ENCODE measurements at places on chromosomes 2 and 18. TPM values are rescaled to one million over a fixed set of nuclear protein-coding genes. Genes with fewer than 3 reads are reported as not detected.

GRCh38 chr2:111121828-111122630 is 1.3 kb downstream of the BCL2L11 start:
- DNase-seq = peak; percentile 77

DPP10 gene
- polyA plus RNA-seq = not detected

OBSL1 gene
- polyA plus RNA-seq = 31.8 TPM

DNA sequence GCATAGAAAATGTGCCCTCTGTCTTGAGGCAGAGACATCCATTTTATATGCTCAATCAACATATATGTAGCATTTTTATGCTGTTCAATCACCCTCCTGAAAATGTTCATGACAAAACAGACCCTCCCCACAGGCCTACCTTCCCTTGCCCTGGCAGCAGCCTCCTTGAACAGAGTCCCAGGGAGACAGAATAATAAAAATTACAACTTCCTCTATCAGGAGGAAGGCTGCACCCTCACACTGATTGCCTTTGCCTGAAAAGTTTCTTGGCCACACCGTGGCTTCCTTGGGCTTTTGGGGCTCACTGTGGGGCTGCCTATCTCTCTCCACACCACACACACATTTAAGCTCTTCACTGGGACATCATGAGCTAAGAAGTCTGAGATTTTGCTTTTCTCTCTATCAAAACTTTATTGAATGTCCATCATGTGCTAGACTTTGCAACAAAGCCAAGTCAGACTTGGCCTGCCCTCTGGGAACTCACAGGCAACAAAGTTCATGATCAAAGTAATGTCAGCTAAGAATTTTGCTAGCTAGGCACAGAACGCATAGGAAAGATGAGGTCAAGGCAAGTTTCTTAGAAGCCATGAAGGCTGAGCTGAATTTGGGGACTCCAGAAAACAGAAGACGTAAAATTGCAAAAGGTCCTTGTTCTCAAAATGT is 101.6 kb downstream of the BCL2L11 start:
- no peak for DNase-seq

PTPRM gene
- polyA plus RNA-seq = 39.3 TPM

GRCh38 chr2:181183878-181184542 is 203.6 kb downstream of the UBE2E3 start:
- no peak for DNase-seq

DNA sequence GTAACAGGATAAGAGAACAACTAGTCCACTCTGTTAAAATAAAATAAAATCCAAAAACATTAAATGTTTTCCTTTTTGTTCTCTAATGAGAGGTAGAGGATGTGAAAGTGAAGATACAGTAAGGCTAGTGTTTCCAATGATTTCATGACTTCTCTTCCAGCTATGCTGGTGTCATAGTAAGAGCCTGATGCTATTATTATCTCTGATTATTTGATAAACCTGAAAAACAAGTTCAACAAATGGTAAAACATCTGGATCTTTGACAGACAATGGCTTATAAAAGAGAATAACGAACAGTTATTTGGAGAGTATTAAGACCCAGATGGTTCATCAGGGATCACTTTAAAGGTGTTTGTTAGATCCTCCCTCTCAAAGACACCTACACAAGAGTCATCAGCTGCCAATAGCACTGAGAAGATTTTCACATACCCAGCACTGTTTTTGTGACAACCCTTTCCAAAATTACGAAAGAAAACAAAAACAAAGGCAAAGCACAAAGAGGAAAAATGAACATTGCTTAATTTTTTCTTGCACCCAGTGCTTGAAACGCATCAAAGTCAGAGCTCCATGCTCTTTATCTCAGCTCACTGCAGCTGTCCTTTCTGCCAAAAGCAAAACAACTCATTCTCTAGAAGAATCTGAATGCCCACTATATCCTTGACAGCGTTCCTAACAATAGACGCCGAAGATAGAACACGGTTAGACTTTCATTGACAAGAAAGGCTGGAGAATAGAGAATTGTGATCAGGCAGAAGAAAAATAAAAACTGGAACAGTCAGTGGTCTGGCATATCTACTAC is 168.6 kb downstream of the SLC8A1 start:
- DNase-seq = no peak

DNA sequence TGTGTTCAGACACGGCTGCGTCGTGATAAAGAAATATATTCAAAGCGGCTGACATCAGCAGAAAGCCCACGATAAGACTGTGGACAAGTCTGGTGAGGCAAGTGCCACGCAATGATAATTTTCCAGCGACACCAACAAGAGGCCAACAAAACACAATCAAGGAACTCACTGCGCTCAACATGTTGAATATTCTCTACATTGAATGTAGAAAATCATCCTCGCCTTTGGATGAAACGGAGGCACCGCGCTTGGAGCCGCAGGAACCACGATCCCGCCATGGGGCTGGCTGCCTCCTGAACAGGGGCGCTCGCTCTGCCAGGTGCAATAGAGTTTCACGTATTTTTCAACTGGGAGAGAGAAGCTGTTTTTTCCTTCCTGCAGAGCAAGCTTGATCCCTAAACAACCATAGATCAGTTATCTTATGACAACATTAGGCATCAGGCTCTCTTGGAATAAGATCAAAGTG is 220.3 kb downstream of the ATAD2B start:
- no peak for DNase-seq

DNA sequence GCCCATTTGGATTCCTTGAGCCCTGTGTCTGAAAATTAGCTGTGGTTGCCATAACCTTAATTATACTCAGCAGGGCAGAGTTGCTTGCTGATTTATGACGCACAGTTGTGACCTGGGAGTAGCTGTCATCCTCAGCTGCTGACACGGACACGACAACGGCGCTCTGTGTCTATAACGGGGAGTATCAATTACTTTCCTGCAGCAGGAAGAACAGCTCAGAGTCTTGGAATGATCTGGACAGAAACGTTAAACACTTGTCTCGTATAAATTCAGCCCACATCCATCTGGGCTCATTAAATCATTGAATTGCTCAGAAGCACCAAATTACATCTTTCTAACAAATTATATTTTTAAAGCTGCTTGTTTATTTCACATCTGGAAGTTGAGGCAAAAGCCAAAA is 116.3 kb downstream of the SEPTIN10 start:
- no peak for DNase-seq

COL6A3 gene
- 0.10 TPM for polyA plus RNA-seq

- DNase-seq = no peak
Measured at GRCh38 chr2:31239593-31240177, 5.7 kb downstream of the EHD3 start.

GRCh38 chr2:68714866-68715265 is 19.7 kb upstream of the ARHGAP25 start:
- DNase-seq = no peak

DNA sequence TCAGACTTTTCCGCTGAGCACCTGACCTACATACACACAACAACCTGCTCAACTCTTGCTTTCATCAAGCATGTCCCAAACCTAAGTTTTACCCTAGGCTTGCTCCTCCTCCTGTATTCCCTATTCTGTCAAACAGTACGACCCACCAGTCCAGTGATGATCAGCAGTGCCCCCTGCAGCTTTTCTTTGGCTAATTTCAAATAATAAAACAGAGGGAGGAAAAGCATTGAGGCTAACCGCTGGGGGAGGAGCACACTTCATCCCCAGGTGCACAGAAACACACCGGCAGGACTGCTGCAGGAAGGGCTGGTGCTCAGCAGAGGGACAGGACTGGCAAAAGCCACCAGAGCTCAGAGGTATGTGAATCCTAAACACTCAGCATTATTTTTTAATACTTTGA is 21.2 kb downstream of the E2F6 start:
- no peak for DNase-seq

DNA sequence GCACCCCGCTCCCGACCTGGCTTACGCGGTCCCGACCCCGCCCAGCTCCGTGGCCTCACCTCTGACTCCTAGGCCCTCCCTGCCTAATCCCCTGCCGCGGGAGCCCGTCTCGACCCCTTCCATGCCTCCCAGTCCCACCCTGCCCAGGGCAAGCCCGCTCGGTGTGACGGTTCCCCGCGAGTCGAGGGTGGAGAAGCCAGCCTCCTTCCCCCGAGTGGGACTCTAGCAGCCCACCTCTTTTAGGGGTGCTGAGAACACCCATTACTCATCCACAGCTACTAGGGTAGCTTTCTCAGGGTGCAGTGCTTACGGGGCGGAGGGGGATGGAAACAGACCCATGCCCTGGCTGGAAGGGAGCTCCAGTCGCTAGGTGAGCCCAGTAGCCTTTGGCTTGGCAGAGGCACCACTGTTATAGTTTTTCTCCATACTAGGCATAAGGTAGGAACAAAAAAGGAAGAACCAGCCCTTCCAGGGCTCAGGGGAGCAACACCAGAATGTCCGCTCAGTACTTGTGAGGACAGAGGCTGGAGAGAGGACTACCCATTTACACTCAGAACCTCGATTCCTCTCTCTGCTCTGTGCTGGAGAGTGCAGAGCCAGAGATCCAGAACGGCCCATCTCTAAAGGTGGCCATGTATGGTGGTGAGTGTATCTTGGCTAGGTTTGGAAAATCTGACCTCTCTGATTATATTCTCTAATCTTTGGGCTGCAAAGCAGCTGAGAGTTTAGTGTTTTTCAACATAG is 606 bp downstream of the AGBL5 start:
- peak; percentile 46 for DNase-seq

GRCh38 chr2:120985174-120985996 is 249.7 kb downstream of the GLI2 start:
- DNase-seq = no peak

DNA sequence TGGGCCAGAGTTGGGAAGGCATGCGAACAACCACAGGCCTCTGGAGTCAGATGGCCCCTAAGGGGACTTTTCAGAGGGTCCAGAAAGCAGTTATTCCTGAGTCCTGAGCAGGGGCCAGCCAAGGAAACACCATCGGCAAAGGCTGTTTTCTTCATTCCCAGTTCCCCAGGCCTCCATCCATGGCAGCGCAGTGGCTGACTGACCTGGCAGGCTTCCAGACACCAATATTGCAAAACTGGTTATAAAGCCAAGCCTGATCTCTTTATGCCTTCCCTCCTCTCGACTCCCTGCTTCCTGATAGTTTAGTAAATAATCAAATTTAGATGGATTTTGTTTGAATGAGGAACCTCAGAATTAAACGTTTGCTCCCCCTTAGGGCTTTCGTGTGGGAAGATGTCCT is 133.4 kb upstream of the ITGA6 start:
- DNase-seq = no peak

GRCh38 chr2:167504695-167505094 is 616.4 kb downstream of the XIRP2 start:
- no peak for DNase-seq

XDH gene
- 0.71 TPM for polyA plus RNA-seq

DNA sequence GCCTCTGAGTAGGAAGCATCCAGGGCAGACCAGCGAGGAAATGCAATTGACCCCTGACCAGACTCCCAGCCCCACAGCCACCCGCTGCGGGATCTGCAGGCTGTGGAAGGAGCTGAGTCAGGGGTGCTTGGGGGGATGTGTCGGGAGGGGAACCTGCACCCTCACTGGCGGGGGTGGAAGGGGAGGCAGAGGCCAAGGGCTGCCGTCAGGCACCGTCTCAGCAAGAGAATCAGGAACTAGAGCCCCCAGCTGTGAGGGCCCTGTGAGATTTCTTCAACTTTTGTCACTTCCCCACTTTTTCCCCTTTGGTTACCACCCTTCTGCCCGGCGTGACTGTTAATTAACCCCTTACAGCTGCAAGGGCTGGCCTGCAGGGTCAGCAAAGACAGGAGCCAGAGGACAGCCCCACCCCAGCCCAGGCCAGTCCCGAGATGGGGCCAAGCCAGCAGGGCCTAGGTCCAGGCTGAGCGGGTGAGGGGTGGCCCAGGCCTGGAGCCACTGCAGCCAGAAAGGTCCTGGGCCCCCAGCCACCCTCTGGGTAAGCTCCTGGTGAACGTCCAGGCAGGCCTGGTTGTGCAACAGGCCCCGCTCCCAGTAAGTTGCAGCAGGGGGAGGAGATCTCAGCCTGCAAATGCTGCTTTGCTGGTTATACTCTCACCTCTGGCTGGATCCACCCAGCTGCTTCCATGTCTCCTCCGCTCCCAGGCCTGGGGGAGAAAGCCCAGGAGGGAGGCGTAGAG is 147.0 kb upstream of the ID2 start:
- no peak for DNase-seq

GRCh38 chr2:38653715-38654527 is 12.0 kb upstream of the GALM start:
- DNase-seq = no peak

DNA sequence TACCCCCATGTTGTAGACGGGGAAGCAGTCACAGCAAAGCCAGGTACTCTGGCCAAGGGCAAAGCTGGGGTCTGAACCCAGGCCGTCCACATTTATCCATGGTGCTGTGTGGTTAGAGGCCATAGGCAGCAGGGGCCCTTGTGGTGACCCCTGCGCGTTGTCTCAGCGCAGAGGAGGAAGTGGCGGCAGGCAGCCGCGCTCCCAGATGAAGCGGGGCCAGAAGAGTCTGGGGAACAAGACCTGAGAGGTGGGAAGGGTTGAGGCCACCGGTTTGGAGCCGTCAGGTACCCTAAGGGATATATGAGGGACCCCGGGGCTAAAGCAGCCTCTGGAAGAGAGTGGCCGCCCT is 770 bp downstream of the ZNF396 start:
- DNase-seq = no peak

- no peak for DNase-seq
Measured at GRCh38 chr2:185006481-185006880, 408.2 kb downstream of the ZNF804A start.

GRCh38 chr18:7066965-7067555 is 50.5 kb downstream of the LAMA1 start:
- DNase-seq = no peak

EFR3B gene
- 12.5 TPM for polyA plus RNA-seq

KYNU gene
- polyA plus RNA-seq = 302 TPM

DNA sequence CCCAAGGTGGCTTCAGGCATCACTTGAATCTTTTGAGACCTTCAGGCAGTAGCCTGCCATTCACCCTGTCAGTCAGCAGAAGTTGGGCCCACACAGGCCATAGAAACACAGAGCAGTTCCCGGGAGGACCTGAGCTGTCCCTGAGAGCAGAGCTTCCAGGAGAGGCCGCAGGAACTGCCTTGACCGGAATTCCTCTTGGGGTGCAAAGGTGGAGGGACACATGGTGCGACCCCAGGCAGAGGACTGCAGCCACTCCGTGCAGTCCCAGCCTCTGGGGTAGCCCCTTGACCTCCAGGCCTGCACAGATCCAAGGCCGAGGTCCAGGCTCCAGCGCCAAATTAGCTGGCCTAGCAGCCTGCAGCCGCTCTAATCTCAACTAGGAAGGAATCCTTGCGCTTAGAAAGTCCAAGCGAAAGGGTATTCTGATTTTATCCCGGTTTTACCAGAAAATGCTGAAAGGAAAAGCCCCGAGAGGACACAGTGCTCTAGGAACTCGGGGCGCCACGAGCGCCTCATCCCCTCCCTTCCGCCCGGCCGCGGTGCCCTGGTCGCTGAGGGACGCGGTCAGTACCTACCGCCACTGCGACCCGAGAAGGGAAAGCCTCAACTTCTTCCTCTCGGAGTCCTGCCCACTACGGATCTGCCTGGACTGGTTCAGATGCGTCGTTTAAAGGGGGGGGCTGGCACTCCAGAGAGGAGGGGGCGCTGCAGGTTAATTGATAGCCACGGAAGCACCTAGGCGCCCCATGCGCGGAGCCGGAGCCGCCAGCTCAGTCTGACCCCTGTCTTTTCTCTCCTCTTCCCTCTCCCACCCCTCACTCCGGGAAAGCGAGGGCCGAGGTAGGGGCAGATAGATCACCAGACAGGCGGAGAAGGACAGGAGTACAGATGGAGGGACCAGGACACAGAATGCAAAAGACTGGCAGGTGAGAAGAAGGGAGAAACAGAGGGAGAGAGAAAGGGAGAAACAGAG is 5.4 kb downstream of the SIX2 start:
- DNase-seq = no peak

Measured in A549 (cell line).